ENCODE measurements at places on chromosomes 12 and 14. TPM values are rescaled to one million over a fixed set of nuclear protein-coding genes. Genes with fewer than 3 reads are reported as not detected.

Gene CDCA3
- 23.5 TPM for total RNA-seq

Gene CLEC4D
- total RNA-seq, result not detected

Gene PABPN1
- total RNA-seq, result 53.4 TPM

Gene TAS2R7
- not detected for total RNA-seq

- no peak for DNase-seq
Observed at GRCh38 chr14:39857376-39858055, 425.3 kb upstream of the FBXO33 start.

GRCh38 chr12:51517800-51518199, 73.2 kb upstream of the SCN8A start:
- DNase-seq, result no peak

GRCh38 chr12:70443062-70443673, 77.1 kb downstream of the KCNMB4 start:
- DNase-seq, result no peak

DNA sequence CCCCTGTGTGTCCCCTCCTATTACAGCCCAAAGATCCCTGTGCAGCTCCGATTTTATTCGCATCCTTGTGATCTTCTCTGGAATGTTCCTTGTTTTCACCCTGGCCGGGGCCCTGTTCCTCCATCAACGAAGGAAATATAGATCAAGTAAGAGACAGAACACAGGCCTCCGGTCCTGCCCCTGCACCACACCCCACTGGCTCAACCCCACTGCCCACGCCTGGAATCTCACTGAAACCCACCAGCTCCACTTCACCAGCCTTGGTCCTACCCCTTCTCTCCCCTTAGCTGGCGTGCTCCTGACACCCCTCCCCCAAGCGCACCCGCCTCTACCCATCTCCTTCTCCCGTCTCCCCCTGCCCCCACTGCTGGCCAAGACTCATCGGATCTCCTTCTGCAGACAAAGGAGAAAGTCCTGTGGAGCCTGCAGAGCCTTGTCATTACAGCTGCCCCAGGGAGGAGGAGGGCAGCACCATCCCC, 934 bp upstream of the TAPBPL start:
- no peak for DNase-seq

- DNase-seq, result no peak
Observed at GRCh38 chr12:51432921-51433320, 8.3 kb downstream of the SLC4A8 start.

- DNase-seq, result peak; percentile 92
Observed at GRCh38 chr12:88471331-88472045, 108.8 kb downstream of the KITLG start.

GRCh38 chr12:55008944-55009585, 10.7 kb upstream of the NEUROD4 start:
- DNase-seq, result no peak

GRCh38 chr12:93133361-93133760, 204.3 kb upstream of the EEA1 start:
- no peak for DNase-seq

Data from fibroblast of the aortic adventitia (primary cell).